ENCODE measurements at places on chromosomes 11 and 22.

DNA sequence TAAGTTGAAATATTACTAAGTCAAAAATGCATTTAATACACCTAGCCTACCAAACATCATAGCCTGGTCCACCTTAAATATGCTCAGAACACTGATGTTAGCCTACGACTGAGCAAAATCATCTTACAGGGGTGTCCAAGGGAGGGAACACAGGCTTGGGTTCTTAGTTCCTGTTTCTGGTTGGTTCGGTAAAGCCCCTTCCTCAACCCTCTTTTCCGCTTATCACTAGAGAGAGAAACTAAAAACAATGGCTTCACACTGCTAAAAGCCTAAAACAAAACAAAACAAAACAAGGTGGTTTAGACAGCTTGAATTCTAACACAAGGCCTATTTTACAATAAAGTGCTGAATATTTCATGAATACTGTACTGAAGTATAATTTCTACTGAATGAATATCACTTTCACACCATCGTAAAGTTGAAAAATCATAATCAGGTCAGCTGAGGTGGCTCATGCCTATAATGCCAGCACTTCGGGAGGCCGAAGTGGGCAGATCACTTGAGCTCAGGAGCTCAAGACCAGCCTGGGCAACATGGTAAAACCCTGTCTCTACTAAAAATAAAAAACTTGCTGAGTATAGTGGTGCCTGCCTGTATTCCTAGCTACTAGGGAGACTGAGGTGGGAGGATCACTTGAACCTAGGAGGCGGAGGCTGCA is 118.0 kb downstream of the SIK3 start:
- DNase-seq: no peak

- no peak for DNase-seq
Observed at GRCh38 chr22:31533374-31533773, 37.0 kb downstream of the SFI1 start.

DNA sequence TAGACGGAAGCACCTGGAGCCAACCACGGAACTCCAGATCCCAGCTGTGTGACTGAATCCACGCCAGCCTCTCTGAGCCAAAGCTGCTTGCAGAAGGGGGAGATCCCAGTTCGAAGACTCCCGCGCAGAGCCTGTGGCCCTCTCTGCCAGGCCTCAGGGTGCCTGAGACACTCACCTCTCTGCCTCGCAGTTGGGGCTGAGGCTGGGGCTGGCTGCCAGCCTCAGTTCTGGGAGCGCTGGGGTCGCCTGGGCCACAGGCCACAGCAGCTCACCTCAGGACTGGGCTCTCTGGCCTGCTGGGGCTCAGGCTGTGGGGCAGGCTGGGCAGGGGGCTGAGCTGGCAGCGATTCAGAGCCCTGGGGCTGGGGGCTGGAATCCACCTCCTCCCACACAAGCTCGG is 8.2 kb upstream of the IGF2 start:
- no peak for DNase-seq

GRCh38 chr11:80838153-80838552 is 1397.3 kb upstream of the TENM4 start:
- DNase-seq: no peak

DNA sequence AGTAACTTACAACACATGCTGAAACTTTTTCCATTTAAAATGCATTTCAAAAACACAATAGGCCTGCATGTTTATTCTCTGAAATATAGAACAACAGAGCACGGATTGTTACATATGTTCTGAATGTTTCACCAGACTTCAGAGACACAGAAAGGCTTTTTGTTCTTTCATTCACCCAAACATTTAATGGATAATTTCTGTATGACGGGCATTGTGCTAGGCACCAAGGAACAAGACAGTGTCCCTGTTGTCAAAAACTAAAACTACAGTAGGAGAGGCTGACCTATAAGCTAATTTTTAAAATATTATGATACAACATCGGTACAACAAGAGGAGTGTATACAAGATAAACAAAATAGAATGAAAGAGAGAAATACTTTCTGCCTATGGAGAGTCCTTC is 81.9 kb upstream of the TEAD1 start:
- DNase-seq: no peak

GRCh38 chr11:96062134-96062533 is 138.2 kb upstream of the MTMR2 start:
- DNase-seq: no peak

DNA sequence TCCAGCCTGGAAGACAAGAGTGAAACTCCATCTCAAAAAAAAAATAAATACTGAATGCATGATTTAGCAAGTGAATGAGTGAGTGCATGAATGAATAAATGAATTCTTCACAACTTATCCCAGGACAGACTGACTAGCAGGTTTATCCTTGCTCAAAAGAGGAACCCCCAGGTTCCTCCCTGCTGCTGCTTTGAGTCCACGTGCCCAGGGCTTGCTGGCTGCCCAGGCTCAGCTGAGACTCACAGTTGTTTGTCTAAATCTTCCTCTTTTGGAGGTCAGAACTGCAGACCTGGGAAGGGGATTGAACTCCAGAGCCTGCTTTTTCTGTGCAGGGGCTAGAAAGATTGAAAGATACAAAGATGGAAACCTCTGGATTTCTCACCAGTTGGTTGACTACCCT is 117.4 kb upstream of the TMEM45B start:
- no peak for DNase-seq

Measured in NCI-H524 treated with DMSO at 0.1 percent for 48 hours (cell line).